ENCODE measurements at places on chromosomes 16 and 17.

- DNase-seq = no peak
Measured at GRCh38 chr17:62680541-62681052, 53.1 kb downstream of the MRC2 start.

DNA sequence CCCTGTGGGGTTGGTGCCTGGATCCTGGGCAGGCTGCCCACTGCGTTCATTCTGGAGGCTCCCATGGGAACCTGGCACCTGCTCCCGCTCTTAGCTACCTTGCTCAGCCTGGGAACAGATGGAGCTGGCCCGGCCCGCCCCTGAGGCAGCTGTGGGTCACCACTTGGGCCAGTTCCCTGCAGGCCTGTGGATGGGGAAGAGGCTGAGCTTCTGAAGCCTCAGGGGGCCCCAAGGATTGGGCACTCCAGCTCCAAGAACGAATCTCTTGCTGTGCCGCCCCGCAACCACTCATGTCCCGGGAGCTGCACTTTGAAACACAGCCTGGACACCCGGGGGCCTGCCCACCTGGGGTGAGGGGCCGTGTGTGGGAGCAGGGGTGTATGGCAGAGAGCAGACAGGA, 37.7 kb downstream of the BAHCC1 start:
- DNase-seq = no peak

DNA sequence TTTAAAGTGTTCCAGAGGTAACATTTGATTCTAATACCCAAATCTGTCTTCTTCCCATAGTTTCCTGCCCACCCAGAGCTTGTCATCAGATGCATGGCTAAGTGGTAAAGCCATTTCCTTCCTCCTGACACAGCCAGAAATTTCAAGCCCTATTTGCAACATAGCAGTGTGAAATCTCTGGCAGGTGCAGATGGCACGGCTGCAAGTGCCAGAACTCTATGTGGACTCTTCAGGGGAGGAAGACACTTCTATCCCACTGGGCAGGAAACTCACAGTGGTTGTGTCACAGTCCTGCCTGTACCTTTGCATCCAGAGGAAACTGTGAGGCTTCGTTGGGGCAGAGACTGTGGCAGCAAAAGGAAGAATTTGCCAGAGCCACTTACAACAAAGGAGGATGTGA, 13.2 kb downstream of the DYNLRB2 start:
- DNase-seq = no peak

DNA sequence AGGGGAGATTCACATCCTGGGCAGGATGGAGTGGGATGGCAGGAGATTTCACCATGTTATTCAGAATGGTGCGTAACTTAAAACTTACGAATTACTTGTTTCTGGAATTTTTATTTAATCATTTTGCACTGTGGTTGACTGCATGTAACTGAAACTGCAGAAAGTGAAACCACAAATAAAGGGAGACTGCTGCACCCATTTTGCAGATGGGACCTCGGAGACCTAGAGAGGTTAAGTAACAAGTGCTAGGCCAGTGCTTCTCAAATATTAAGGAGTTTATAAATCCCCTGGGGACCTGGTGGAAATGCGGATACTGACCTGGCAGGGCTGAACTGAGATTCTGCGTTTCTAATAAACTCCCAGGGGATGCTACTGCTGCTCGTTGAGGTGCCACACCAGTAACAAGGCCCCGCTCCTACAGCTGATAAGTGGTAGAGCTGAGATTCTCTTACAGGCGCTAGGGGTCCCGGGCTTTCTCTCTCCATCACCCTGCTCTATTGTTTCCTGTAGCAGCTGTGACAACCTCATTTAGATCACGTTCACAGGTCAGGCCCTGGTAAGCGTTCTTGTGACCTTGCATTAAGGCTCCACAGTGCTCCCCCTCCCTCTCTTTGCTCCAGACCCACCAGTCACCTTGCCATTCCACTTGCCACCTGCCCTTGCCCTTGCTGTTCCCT, 167.1 kb upstream of the CDH13 start:
- DNase-seq = no peak

- no peak for DNase-seq
Measured at GRCh38 chr17:58587713-58588117, 73.3 kb upstream of the MTMR4 start.

DNA sequence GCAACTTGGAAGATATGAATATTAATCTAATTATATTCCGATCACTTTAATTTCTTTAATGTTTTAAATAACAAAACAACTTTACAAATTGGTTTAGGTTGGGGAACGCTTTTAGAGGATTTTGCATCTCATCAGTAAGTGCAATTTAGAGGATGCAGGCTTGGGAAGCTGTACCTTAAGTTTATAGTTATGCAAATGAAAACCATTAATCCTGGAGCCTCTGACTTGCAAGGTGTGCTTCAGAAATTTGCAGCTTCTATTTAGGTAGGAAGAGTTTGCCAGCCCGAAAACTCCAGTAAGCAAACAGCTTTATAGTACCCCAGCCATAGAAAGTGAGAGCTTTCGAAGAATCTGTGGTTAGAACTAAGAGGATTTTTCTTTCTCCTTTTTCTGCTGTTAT, 547.0 kb downstream of the MAF start:
- no peak for DNase-seq

DNA sequence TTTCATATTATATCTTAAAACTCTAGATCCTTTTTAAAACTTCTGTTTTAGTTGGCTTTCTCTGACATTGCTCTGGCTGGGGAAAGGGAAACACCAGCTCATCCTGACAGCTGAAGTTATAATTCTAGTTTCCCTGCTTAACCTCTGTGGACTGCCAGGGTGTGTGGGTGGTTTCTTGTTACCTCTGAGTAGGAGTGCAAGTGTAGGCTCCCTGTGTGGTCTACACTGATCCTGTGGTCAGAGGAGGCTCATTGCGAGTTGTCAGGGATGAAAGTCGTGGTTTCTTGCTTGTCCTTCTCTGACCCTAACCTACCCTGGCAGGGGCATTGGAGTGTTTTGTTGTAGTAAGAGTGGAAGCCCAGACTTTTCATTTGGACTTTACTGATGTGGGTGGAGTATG, 221.0 kb downstream of the UTP18 start:
- DNase-seq = no peak

DNA sequence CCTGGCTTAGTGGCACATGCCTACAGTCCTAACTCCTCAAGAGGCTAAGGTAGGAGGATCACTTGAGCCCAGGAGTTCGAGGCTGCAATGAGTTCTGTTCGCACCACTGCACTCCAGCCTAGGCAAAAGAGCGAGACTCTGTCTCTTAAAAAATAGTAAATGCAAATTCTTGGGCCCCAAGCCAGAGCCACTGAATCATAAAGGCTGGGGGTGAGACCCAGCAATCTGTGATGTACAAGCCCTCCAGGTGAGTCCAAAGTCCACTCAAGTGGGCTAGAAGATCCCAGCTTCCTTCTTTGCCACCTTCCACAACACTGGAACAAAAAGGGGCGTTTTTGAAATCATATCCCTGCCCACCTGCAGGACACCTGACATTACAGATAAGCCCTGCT, 16.9 kb downstream of the TRIM25 start:
- DNase-seq = no peak

DNA sequence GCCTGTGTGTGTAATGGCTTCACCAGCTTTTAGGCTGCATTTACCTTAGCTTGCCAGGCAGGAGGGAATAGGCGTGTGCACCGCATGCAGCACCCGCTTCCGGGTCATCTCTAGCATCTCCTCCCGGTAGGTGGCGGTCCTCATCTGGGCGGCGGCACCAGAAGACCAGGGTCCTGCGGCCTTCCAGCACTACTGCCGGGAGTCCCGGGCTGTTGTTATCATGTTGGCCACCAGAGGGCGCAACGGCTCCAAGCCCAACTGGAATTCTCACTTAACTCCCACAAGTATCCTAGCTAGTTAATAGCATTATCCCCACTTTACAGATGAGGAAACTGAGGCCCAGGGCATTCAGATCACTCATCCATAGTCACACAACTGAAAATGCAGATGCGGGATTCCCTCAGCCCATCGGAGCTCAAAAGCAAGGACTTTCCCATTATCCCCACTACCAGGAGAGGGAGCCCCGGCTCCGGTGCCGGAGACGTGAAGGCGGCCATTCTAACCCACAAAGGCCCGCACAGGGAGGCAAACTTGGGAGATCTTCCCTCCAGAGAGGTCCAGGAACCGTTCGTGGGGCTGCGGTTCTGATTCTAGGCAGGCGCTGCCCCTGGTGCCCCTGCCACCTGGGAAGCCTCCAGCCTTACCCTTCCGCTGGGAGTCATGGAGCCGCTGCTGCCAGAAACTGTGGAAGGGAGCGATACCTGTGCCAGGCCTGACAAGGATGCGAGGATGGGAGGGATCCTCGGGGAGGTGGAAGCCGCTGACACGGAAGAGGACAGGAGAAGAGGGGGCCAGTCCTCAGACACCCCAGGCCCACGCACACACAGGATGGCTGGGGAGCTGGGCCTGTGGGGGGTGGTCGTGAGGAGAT, 23.9 kb downstream of the LGALS9 start:
- DNase-seq = no peak

DNA sequence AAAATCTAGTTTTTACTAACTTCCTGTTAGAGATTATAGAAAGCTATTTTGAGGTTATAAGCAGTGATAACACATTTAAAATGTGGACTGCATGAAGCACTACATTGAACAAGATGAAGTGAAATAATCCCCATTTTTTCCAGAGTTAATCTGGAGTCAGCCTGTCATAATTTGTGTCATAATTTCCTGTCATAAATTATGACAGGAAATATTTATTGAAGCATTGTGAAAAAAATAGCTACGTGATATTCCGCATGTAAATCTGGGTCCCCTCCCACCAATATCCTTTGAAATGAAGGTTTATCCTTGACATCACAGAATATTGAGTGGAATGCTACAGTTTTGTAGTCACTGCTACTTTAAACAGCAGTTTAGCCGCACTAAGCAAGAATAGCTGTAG, 40.1 kb downstream of the OMG start:
- DNase-seq = no peak

DNA sequence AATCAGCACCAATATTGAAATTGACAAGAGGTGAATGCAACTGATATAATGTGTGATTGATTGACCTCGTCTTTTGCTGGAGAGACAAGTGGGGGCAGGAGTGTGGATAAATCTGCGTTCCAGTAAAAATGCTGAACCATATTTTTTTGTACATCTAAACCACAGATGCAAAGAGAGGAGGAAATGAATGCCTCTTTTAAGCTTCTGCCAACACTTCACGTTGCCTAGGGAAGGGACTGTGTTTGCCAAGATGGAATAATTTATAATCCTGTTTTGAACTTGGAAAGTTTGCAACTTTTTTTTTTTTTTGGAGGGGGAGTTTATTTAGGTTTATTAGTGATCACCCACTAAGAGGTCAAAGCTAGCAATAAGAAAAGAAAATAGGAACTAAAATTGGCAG, 288.2 kb upstream of the EEF2KMT start:
- DNase-seq = no peak

DNA sequence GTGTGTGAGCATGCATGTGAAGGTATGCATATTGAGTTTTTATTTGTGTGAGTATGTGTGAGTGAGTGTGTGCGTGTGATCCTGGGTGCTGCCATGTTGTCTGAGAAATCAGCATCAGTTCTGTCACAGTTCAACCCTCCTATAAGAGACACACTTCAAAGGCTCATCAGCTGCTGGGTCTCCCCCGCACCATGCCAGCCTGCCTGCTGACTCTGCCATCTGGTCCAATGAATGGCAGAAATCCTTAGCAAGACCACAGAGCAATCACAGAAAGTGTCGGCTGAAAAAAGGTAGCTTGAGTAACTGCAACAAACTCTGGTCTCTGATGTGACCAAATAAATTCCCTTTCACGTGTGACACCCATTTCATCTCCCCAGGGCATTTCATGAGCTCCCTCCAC, 381.8 kb upstream of the MAF start:
- no peak for DNase-seq

- no peak for DNase-seq
Measured at GRCh38 chr17:79618383-79619067, 7.7 kb upstream of the RBFOX3 start.

- no peak for DNase-seq
Measured at GRCh38 chr16:14527411-14528044, 102.5 kb downstream of the PARN start.

GRCh38 chr17:77145612-77146245, 5.0 kb downstream of the SEC14L1 start:
- DNase-seq = no peak

DNA sequence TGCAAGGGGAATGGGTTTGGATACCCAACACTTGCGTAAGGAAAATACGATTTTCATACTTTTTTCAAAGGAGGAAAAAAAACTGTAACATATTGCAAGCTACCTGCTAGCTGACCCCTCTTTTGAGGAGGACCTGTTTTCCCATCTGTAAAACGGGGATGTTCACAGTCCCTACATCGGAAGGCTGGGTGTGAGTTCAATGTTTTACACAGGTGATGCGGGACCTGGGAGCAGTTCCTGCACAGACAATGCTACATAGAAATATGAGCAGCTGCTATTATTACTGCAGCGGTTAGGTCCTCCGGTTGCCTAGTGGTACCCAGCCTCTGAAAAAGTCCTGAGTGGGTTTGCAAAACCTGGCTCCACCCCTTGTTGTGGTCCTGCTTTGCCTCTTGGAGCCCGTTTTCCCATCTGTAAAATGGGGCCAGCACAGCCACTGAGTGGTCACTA, 3.5 kb downstream of the SOCS1 start:
- no peak for DNase-seq

DNA sequence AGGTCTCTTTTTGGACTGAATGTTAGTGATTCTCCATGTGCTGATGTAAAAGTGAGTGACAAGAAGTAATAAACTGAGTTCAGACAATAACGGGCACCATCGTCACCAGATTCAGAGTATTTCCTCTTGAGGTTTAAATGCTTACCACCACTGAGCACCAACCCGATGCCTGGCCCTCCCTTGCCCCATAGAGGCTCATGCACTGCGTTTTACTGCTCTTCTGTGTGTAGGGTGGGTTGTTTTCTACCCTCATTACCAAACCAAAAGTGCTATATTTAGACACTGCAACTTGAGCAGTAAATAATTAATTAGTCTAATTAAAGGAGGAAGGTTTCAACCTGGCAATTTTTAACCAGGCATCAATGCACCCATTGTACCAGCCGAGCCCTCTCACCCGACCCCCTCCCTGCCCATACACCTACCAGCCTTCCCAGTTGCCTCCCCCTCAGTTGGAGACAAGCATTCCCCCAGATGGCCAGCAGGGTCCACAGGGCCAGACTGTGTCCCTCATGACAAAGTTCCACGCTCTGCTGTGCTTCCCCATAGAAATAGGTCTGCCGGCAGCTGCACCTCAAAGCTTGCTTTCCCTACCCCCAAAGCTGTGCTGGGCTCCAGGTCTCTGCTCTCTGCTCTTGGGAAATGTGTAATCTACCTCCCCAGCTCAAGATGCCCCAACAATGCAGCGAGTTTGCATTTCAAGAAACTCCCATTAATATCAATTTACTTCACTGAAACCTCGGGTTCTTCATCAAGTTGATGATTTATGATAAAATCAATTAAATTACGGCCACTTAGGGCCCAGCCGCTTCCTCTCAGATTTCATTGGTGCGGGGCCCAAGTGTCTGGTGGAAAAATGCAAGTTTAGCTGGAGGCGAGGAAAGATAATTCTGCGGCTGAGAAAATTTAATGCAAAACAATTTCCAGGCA, 16.0 kb downstream of the HOXB4 start:
- DNase-seq = no peak

- no peak for DNase-seq
Measured at GRCh38 chr17:48679385-48680096, 42.8 kb downstream of the PRAC1 start.

- no peak for DNase-seq
Measured at GRCh38 chr17:63032142-63032541, 66.1 kb downstream of the TANC2 start.

GRCh38 chr17:63537991-63538692, 12.1 kb upstream of the DCAF7 start:
- DNase-seq = no peak

Data from non-pigmented ciliary epithelial cell (primary cell).